ENCODE measurements at places on chromosomes 6 and 20.
A peak's percentile ranks its signal among the peaks of the same experiment; 100 is the strongest.

- no peak for DNase-seq
Observed at GRCh38 chr6:91273729-91274128, 686.9 kb upstream of the MAP3K7 start.

DNA sequence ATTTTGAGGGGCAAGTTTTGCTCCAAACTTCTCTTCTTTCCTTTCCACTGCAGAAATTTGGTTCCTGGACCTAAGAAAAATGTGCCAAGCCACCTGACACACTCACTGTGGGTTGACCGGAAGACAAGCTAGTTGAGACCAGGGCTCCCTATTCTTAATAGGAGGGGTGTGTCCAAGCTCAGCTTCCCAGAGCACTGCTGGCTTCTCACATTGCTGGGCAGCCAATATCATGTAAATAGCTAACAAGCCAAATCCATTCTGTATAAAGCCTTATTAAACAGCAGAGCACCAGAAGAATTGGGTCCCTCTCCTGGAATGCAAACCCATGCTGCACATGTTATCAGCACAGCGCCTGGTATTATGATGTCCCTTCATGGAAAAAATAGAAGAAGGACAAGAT lies 17.0 kb upstream of the SAMD3 start:
- no peak for DNase-seq

GRCh38 chr6:24827970-24828369 lies 29.3 kb upstream of the ARMH2 start:
- DNase-seq, result no peak

- DNase-seq, result no peak
Observed at GRCh38 chr20:10423735-10424134, 10.3 kb downstream of the MKKS start.

- no peak for DNase-seq
Observed at GRCh38 chr20:8535403-8536261, 403.6 kb downstream of the PLCB1 start.

DNA sequence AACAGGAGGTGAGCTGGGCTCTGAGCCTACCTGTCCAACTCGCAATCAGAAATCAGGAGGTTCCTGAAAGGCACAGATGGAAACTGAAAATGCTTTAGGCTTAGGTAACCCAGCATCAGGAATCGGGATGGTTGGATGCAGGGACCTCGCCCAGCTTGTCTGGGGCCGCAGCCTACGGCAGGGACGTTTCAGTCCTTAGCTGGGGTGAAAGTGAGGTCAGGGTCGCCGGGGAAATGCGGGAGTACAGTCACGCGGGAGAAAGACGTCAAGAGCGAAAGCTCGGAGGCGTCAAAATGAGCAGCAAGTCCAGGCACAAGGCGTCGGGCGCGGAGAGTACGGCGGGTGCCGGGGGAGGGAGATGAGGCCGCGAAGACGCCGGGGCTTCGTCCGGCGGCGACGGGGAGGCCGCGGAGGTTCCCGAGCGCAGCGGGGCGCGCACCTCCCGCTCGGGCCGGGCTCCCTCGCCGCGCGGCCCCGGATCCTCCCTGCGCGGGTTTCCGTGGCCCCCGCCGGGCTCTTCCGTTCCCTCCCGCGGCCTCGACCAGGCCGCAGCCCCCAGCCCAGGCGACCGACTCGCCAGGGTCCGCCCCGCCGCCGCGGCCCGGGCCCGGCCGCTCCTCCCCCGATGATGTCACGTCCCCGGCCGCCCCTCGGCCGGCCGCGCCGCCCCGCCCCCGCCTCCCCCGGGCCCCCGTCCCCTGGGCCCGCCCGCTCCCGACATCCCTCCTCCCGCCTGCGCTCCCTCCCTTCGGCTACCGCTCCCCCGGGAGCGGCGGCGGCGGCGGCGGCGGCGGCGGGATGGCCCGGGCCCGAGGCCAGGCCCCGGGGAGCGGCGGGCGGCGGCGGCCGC lies at the start of gene EBF4:
Gene EBF4, plus strand, starts transcription at position 745 of the 850 bp plus-strand sequence. CDS start 866 bp downstream, outside the sequence.
- DNase-seq, result no peak

- no peak for DNase-seq
Observed at GRCh38 chr20:61846741-61847419, 218.8 kb downstream of the TAF4 start.

GRCh38 chr20:44967207-44967807 lies 995 bp downstream of the STK4 start:
- peak; percentile 26 for DNase-seq

DNA sequence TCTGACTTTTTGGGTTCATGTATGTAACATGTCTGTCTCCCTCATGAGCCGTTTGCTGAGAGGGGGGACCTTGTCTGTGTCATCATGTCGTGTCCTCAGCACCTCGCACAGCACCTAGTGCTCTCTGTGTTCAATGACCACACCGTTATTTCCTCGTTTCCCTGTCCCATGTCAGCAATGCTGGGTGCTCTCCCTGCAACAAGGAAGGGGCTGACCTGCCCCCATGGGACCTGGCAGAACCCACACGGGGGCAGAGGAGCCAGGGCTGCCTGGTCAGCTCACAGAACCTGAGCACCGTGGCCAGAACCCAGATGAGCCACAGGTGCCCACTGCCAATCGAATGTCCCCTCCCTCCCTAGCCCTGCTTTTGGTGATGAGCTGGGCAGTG lies 7.3 kb downstream of the ADA start:
- no peak for DNase-seq
